ENCODE measurements at places on chromosomes 11 and 22. TPM values are rescaled to one million over a fixed set of nuclear protein-coding genes. Genes with fewer than 3 reads are reported as not detected.

DNA sequence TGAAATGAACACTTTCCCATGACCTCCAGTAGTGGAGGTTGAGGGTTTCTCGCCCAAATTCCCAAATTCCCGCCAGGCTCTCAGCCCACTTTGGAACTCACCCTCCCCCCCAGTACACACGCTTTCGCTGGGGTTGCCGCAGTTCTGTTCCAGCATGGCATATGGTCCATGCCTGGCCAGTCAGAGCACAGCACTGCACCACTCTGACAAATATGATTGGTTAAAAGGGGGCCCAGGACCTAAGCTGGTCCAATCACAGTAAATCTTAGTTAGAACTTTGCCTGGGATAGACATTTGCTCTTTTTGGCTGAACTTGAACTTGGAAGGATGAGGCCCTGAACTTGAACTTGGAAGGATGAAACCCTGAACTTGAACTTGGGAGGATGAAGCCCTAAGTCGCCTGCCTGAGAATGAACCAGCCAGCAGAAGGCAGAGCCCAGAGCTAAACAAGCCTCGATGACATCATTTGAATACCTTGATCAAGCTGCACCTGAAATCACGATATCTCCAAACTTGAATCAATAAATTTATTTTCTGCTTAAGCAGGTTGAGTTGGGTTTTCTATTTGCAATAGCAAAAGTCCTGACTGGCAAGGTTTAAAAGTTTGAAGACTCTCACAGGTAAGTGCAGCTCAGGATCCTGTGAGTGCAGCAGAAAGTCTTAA is 12.6 kb upstream of the SSTR3 start:
- no peak for DNase-seq

Gene FGF4
- total RNA-seq, result not detected

DNA sequence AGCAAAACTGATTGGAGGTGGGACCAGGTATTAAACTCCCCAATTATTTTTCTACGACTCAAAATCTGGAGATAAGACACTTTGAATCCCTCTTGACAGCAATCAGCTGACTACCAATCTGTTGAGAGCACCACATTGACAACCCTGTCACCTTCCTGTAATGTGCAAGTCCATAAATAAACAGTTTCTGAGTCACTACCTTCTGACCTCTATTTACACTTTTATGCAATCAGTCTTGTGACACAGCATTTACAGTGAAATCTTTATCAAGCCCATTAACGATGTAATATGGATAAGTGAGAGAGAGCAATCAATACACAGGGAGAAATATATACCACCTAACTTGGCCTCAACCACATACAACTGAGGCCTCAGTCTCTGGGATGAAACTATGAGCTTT is 283.7 kb upstream of the ANO5 start:
- DNase-seq, result no peak

Gene RAB36
- 21.5 TPM for total RNA-seq
